ENCODE measurements at places on chromosomes 4 and X.

- DNase-seq, result no peak
Observed at GRCh38 chr4:167117273-167117672, 117.0 kb downstream of the SPOCK3 start.

GRCh38 chr4:123826896-123827295 is 430.3 kb downstream of the SPRY1 start:
- no peak for DNase-seq

- no peak for DNase-seq
Observed at GRCh38 chr4:89469516-89469915, 161.9 kb upstream of the GPRIN3 start.

DNA sequence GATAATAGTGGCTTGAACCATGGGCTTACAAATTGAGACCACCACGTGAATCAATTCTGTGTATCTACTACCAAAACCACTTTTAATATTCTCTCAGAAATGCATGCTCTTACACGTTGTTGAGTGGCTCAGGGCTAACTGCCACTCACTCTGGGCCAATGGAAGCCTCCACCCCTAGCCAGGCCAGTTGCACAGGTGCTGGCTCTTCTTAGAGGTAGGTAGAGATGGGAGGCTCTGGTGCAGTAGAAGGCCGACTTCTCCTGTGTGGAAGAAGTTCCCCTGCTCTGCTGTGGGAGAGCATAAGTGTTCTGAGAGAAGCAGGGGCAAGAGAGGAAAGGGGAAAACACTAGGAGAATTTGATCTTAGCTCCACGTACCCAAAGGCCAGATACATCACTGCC is 25.0 kb upstream of the BBS12 start:
- DNase-seq, result no peak

DNA sequence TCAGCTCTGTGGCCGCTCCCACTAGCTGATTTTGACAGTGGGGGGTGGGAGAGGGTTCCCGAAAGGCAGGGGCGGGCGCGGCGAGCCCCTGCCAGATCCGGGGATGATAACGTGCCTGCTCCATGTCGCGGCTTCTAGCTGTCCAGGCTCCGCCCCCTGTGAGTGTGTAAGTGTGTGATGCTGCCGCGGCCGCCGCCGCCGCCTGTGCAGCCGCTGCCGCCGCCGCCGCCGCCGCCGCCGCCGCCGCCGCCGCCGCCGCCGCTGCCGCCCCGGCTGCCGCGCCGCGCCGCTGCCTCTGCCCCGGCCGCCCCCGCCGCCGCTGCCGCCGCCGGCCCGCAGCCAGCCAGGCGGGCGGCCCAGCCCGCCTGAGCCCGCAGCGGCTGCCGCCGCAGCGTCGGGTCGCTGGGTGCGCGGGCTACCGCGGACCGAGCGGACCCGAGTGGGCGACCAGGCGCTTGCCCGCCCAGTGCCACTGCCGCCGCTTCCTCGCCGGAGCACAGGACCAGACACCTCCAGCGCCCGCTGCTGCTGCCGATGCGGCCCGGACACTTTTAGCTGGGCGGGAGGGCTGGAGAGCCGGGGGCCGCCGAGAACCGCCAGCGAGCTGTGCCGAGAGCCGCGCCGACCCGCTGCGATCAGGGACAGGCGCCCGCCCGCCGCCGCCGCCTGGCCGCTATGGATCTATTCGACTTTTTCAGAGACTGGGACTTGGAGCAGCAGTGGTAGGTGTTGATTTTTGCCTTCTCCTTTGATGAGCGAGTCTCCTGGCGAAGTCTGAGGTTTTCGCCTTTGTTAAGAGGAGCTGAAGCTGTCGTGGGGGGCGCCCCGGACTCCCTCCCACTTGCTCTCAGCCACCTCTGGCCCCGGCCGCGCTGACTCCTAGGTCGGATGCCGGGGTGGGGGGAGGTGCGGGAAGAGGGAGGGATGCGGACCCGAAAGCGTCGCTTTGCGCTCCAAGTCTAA is at the start of gene AFF2:
TSS of gene AFF2 (plus strand) at position 195 of the 963 bp plus-strand sequence. CDS start at position 676, 481 bp downstream.
- no peak for DNase-seq

GRCh38 chrX:125378205-125378604 is 58.5 kb downstream of the TEX13C start:
- no peak for DNase-seq

DNA sequence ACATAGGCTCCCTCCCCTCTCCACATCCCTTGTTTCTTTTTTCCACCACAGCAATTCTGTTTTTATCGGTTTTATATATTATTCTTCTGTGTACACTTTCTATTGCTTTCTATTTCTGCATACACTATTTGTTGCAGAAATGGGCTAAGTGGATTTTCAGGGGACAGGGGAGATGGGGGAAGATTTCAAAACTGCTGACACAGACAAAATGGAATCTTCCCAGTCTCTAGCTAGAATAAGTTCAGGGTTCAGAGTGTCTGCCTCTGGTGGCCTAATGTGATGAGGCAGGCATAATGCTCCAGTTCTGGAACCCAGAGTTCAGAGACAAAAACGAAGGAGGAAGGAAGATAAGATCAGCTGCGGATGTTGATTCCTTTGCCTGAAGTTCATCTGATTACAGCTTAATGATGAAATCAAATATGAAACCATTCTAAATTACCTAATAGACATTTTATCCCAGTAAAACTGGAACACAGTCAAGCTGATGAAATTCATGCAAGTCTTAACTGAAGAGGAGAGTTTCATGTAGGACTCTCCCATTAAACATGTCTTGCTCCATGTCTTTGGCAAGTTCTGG is 447.1 kb downstream of the AFF2 start:
- DNase-seq, result no peak

GRCh38 chr4:120942776-120943175 is 20.2 kb upstream of the PRDM5 start:
- no peak for DNase-seq

DNA sequence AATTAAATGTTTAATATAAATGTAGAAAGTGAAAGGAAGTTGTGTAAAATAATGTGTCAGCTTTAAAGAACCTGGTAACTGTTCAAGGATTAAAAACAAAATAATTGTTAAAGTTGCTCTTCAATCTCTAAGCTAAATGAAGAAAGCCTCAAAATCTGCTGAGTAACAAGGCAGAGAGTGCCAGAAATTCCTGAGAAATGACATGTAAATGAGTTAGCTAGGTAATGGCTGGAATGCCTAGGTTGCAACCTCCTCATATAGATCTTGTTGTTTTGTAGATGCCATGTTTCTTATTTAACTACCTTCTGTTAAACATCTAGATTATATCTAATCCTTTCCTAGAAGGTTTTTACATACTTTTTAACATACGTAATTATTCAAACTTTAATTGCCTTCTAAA is 763.6 kb upstream of the AGA start:
- DNase-seq, result no peak

DNA sequence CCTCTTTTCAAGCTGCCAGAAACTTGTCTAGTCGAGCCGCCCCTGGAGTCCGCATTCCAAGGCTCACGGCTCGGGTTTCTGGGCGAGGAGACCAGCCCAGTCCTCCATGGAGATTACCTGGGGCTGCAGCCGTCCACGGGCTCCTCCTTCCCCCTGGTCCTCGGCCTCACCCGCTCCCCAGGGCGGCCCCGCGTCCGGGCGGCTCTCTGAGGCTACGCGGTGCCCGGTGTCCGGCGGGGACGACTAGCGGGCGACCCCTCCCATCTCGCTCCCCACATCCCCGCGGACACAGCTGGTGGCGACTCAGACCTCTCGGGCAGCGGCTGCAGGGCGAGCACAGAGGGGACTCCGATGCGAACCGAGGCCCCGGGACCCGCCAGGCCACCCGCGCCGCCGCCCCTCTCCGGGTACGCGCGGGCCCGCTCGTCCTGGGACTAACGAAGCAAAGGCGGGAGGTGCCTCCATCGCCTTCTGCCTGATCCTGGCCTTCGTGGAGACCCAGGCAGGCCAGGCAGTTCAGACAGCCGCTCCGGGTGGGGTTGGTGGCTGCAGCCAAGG is 159.4 kb downstream of the TRAM1L1 start:
- DNase-seq, result no peak
